ENCODE measurements at places on chromosomes 4 and X.

DNA sequence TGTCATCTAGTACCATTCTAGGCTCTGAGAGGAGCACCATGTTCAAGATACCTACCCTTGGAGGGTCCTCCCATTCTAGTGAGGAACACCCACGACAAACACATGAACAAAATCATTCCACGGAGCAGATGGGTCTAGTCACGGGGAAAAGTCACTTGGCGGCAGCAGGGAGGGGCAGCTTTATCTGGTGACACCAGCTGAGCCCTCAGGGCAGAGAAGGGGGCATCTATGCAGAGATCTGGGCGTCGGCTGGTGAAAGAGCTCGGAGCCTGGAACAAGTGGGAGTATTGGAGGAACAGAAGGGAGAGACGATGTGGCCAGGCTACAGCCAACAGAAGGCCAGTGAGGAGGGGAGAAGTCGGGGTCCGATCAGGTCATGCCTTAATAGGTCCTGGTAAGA lies 11.9 kb upstream of the PDHA1 start:
- DNase-seq = no peak

DNA sequence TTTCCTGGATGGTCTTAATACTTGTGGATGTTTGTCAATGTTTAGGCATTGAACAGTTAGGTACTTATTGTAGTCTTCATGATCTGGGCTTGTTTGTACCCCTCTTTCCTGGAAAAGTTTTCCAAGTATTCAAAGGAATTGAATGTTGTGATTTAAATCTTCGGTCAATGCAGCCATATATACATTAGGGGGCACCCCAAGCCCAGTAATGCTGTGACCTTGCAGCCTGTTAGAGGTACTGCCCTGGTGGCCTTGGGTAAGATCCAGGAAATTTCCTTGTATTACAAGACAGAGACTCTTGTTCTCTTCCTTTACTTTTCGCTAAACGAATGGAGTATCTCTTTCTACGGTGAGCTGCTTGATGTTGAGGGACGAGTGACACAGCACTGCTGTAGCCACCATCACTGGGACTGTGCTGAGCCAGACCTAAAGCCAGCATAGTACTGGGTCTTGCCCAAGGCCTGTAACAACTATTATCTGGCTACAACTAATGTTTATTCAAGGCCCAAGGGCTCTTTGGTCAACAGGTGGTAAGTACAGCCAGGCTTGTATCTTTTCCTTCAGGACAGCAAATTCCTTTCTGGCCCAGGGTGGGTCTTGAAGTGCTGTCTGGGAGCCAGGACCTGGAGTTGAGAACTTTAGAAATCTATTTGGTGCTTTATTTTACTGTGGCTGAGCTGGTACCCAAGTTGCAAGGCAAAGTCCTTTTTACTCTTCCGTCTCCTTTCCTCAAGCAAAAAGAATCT lies 118.3 kb upstream of the ATOH1 start:
- no peak for DNase-seq

DNA sequence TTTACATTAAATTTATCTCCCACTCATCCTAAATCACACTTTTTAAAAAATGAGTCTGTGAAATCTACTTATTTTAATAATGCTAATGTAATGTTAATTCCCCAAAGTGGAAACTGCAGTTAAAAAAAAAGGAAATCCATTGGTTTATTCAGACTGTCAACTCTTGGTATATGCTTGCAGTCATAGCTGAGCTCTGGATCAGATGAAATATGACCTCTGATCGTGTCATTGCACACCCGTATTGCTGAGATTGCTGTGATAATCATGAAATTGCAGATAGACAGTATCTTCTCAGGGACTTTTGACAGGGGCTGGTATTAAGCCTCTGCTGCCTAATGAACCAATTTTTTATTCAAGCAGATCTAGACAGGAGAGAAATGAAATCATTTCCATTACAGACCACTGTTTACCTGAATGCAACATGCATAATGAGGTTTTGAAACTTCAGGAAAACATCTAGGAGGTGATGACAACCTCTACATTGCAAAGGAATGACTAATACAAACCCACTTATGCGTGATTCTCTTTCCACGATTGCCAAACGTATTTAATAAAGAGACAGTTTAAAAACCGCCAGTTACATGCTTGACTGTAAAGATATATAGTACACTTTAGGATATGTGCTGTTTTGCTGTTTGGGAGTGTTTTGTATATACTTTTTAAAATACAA lies 138.3 kb upstream of the PUDP start:
- DNase-seq = no peak

- no peak for DNase-seq
These were observed 124.0 kb upstream of the PPARGC1A start for GRCh38 chr4:24013668-24014422.

GRCh38 chrX:431056-431455 lies 44.3 kb upstream of the PPP2R3B start:
- no peak for DNase-seq

DNA sequence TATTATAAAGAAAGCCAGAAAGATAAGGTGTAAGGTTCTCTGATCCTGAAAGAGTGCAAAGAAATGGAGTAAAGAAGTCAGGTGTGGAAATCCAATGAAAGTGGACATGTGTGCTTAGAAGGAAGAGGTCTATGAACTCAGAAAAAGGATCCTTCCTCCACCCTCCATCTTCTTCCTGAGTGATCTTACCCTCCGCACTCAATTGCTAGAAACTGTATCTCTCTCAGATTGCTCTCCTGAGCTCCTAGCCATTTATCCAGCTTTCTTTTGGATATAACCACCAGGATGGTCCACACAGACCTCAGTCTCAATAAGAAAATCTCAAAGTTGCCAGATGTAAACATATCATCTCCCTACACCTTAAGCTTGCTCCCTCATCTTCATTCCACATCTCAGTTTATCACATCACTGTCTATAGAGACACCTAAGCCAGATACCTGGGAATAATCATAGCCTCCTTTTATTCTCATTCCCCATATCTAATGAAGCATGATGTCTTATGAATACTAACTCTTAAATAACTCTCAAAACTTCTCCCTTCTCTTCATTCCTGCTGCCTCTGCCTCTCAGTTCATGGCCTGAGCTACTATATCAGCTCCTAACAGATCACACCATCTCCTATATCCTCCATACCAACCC lies 573 bp downstream of the SERPINA7 start:
- no peak for DNase-seq

GRCh38 chr4:6182376-6183280 lies 17.7 kb downstream of the JAKMIP1 start:
- no peak for DNase-seq

DNA sequence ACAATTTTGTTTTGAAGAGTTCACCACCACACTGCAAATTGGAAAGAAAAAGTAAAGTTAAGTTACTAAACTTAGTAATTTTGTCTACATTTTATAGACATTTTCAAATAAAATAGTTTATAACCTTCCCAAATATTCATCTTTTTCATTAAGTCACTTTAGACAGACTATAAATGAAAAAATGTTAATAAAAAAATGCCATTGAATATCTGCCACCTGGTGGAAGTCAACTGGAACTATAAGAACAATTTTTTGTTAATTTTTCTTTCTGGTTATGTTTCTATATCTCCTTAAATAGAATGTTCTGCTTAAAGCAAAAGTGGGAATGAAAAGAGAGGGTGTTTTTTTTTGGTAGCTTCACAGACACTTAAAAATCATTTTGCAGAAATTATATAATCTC lies 534.4 kb upstream of the PCDH10 start:
- no peak for DNase-seq

- no peak for DNase-seq
These were observed 163.0 kb downstream of the EFNB1 start for GRCh38 chrX:68991691-68992345.

- DNase-seq = no peak
These were observed 21.0 kb downstream of the MSN start for GRCh38 chrX:65688403-65688871.

DNA sequence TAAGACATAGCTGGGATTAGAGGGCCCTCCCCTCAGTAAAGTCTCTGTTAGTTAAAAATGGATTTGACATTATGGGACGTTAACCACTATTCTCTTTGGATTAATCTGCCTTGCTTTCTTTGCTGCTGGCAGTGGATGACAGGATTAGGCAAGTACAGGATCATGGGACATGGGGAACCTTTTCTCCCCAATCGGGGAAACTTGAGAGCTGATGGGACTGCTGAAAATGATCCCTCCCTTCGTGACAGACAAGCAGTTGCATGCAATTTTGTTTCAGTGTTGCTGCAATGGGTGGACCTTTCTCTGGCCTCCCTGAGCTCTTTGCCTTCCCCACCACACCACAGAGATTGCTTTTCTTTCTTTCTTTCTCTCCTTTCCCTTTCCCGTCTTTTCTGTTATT lies 120.2 kb upstream of the BANK1 start:
- no peak for DNase-seq

- DNase-seq = no peak
These were observed 177.4 kb downstream of the DCHS2 start for GRCh38 chr4:154314248-154314647.

DNA sequence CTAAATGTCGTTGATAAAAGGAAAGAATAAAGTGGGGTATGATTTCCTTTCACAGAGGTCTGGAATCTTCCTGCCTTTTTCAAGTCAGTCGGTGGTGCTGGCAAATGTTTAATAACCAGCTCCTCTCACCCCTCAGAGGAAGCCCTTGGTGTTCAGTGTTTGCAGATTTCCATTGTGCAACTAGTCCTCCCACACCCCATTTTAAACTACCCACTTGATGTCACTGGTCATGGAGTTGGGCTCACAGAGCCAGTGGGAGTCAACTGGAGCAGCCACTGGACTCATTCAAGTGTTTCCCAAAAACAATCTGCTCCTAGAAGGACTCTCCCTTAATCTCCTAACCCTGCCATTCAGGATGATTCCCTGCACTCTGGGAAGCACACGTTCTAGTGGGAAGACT lies 149.2 kb downstream of the PTTG2 start:
- DNase-seq = no peak

- DNase-seq = no peak
These were observed 18.2 kb downstream of the NAAA start for GRCh38 chr4:75922588-75922987.

Measured in effector CD4-positive, alpha-beta T cell (primary cell).